Thymus (tissue), 14 donors: ENCODE measurements at places on chromosomes 7 and 10. TPM values are rescaled to one million over a fixed set of nuclear protein-coding genes. Genes with fewer than 3 reads are reported as not detected.

DNA sequence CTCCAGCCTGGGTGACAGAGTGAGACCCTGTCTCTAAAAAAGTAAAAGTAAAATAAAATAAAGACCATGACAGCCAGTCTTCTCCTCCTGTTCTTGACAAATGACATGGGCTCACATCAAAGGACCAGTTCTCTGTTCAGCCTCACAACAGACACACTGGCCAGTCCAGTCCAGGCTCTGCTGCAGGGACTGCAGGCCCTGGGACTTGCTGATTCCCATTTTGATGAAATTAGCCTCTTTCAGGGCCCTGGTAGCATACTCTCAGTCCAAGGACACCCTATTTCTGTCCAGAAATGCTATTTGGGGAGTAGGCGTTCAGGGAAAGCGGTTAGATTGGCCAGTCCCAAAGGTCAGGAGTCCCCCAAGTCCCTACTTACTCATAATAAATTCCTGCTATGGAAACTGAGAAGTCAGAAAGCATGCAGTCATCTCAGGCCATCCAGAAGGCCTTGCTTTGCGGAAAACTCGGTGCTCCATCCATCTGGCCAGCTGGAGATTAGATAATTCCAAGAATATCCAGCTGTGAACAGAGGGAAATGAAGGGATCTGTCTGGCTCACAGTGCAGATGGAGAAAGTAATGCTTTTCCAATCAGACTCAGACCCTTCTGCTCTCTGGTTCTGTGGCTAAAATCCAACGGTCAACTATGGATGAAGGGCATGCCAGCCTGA is 74.4 kb downstream of the RAB11FIP2 start:
- DNase-seq = no peak

DNA sequence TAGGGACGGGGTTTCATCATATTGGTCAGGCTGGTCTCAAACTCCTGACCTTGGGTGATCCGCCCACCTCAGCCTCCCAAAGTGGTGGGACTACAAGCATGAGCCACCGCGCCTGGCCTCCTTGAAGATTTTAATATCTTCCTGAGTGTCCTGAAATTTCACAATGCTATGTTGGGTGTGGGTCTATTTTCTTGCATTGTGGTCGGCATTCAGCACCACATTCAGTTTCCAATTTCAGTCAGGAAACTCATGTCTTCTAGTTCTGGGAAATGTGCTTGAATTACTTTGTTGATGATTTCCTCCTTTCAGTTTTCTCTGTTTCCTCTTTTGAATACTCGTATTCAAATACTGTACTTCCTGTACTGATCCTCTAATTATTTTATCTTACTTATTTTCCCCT is 49.3 kb upstream of the IL6 start:
- DNase-seq = no peak

DNA sequence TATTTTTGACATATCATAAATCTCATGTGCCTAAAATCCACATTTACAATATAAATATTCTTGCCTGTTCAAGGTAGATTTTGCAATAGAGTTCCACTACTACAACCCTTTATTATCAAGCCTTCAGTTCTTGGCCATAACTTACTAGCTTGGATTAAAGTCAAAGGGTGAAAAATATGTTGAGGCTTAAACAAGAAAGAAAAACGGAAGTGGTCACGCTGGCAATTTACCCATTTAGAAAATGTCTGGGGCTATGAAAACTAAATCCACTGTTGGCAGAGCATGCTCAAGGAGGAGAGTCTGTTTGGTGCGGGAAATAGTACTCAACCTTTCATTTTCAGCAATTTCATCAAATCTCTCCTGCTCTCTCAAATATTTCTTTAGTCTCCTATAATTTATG is 209.8 kb upstream of the RHOBTB1 start:
- DNase-seq = no peak

DNA sequence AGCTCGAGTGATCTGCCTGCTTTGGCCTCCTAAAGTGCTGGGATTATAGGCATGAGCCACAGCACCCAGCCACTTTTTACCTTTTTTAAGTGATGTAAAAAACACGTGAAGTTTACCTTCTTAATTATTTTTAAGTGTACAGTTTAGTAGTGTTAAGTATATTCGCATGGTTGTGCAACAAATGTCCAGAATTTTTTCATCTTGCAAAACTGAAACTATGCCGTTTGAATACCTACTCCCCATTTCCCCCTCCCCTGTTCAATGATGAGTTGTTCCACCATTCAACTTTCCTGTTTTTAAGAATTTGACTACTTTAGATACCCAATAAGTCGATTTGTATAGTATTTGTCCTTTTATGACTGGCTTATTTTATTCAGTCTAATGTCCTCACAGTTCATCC is 10.9 kb downstream of the NRBF2 start:
- no peak for DNase-seq

DNA sequence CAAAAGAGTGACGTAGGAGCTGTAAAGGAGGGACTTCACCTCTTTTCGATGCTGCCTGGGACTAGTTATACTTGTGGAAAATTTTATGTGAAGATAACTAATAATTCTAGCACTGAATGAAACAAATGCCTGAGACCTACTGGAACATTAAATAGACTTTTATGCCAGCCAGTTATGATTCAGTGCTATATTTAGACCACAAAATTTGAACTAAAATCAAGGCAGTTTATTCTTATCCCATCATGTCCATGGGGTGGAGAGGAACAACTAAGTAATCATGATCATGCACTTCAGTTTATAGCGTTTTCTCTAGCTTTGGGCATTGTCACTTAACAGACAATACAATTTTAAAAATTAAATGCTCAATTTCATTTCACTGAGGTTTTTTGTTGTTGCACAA is 76.7 kb downstream of the ZEB1 start:
- no peak for DNase-seq

GRCh38 chr10:12381536-12382156 is 32.3 kb downstream of the CAMK1D start:
- DNase-seq = no peak

Gene TSPAN15
- 9.7 TPM for total RNA-seq

Gene SPDYE8
- not detected for total RNA-seq

Gene ADK
- 33.2 TPM for total RNA-seq
